ENCODE measurements at places on chromosomes 6 and 20.
A peak's percentile ranks its signal among the peaks of the same experiment; 100 is the strongest.

DNA sequence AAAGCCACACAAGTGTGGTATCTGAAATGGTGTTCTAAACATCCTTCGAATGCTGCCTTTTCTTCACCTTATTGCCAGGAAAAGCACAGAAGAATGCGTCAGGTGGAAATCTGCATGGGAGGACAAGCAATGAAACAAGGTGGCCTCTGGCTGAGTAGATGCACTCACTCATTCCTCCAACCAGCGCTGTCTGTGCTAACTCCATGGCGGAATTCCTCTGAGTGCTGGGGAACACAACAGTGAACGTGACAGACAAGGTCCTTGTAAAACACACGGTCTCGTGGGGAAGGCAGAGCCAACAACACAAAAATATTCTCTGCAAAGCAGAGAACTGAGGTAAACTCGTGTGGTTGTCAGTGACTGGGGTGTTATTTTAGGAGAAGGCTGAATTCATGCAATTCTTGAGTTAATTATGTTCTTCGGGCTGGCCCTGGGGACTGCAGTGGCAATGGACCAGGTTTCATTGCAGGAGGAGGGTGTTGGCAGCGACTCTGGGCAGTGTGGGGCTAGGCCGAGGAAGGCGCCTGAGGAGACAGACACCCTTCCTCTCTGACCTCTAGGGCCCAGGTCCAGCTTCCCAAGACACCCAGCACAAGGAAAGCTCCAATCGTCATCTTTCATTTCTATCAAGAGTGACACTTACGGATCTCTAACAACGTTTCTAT lies 339.7 kb downstream of the PRKN start:
- no peak for DNase-seq

- DNase-seq = peak; percentile 53
These were observed at the start of gene ARHGAP40 for GRCh38 chr20:38601216-38602184. TSS of gene ARHGAP40 (plus strand) at chr20:38601809.

DNA sequence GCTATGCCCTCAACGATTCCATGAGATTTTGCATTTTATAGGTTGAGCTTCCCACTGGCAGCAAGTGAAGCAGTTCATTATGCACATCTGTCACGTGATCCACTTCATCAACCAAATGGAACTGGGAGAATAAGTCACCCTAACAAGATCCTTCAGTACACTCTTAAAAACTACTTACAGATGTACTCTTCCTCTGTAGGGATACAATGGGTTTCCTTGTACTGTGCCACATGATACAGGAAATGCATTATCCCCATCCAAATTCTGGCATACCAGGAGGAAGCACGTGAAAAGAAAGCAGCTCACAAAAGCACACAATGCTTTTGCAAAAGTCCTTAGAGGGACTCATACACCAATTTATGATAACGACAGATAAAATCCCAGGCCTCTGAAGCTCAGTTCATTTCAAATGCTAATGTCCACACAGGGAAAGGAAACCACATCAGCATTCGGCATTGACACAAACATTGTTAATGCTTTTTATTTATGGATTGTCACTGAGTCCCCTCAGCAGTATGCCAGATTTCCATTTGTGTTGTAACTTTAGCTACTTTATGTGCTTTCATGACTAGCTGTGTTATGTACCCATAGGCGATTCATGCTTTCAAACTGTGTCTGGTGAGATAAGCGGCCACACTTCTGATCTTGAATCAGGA lies 58.1 kb upstream of the REV3L start:
- no peak for DNase-seq

- DNase-seq = no peak
These were observed 160.1 kb upstream of the CITED2 start for GRCh38 chr6:139534472-139535115.

DNA sequence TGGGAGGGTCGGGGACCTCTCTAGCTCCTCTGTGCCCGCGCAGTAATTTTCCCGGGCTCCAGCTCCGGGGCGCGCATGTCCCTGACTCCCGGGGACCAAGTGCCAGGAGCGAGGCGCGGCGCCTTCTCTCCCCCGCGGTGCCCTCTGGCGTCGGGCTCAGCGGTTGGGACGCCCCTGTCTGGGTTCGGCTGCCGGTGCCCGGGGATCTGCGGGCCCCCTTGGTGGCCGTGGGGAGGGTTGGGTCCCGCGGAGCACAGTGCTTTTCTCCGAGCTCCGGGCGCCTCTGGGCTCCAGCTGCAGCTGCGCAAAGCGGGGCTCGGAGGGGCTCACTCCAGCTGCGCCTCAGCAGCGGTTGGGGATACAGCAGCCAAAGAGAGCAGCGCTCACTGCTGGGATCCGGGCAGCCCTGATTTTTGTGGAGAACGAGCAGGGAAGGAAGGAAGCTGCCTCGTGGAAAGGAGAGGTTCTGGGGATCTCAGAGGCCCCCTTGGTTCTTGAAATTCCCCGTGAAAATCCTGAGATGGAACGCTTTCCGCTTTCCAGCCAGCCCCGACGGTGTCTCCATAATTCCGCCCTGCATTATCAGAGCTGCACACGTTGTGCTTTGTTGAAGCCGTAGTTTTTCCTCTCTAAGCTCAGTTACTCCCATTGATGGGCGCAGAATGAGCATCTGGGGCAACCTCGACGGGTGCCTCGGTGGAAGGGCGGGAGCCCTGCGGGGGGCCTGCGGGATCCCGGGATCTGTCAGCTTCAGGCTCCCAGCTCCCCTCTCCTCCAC lies 861 bp downstream of the PPP1R14C start:
- no peak for DNase-seq

DNA sequence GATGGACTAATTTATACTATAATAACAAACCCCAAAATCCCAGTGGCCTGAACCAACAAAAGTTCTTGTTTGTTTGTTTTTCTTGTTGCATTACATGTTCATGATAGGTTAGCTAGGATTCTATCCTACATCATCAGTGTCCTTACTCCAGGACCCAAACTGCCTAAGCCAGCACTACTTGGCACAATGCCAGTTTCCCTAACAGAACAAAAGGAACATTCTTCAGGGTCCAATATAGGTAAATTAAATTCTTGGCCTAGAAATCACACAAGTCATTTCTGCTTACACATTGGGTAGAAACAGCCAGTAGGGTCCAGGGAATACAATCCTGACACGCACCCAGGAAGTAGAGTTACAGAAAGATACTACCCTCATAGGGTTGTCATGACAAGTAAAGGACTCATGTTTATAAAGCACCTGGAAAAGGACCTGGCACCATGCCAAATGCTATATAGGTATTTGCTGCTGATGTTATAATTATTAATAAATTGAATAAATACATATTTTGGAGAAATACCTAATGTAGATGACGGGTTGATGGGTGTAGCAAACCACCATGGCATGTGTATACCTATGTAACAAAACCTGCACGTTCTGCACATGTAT lies 38.8 kb downstream of the RCAN2 start:
- DNase-seq = no peak

GRCh38 chr6:49339096-49339495 lies 124.0 kb downstream of the MMUT start:
- DNase-seq = no peak

DNA sequence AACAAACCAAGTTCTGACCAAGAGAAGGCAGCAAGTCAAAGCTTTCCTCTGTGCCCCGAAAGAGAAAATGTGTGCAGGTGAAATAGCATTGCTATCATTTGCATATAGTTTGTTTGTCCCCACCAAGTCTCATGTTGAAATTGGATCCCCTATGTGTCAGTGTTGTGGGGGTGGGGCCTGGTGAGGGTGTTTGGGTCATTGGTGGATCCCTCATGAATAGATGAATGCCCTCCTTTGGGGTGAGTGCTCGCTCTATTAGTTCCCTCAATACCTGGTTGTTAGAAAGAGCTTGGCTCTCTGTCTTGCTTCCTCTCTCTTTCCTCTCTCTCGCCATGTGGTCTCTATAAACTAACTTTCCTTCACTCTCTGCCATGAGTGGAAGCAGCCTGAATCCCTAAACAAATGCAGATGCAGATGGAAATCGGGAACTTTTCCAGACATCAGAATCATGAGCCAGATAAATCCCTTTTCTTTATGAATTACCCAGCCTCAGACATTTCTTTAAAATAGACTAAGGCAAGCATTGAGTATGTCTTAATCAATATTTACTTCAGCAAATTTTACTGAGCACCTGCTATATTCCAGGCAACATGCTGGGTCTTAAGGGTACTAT lies 43.8 kb upstream of the SYNDIG1 start:
- DNase-seq = no peak

GRCh38 chr20:37238935-37239451 lies 22.6 kb downstream of the GHRH start:
- DNase-seq = peak; percentile 80

DNA sequence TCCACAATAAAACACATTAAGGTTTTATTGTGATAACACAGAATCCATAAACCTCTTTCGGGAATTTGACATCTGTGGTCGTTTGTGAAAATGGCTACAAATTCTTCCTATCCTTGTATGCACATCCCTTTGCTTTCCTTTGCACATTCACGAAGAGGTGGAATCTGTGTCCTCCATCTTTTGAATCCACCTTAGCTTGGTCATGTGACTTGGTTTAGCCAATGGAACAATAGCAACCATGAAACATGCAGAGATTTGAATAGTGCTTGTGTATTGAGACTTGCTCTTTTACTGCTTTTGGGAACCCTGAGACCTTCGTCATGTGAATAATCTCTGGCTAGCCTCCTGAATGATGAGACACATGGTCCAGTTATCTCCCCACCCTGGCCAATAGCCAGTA lies 49.7 kb upstream of the NOP56 start:
- no peak for DNase-seq

Measured in fibroblast of lung (primary cell).